ENCODE measurements at places on chromosomes 6 and 20.
A peak's percentile ranks its signal among the peaks of the same experiment; 100 is the strongest.

- no peak for DNase-seq
Observed at GRCh38 chr6:65221153-65221552, 485.9 kb downstream of the EYS start.

DNA sequence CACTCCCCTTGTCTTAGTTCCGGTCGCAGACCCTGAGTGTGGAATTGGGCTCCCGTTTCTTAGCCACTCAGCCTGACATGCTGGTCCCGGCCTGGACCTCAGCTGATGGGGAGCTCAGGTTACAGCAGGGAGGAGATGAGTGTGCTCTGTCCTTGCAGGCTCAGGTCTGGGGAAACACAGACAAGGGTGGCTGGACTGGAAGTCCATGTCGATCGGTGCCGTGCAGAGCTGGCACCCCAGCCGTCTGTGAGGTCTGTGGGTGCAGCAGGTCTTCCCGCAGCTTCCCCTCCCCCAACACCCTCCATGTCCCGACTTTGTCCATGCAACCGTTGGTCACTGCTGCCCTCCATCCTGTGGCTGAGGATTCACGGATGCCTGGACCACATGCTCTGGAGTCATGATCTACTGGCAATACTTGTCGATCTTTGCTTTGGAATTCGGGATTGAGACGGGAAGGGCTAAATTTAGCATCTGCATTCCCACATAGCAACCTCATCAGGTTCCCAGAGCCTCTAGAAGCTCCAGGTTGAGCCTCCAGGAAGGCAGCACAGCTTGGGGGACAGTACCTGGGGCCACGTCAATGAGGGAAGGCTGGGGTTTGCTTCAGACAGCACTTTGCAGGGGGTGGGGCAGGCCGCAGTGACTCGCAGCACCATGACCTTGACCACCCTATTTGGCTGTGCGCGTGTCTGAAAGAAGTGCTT, 118.8 kb downstream of the PSMB1 start:
- peak; percentile 30 for DNase-seq

DNA sequence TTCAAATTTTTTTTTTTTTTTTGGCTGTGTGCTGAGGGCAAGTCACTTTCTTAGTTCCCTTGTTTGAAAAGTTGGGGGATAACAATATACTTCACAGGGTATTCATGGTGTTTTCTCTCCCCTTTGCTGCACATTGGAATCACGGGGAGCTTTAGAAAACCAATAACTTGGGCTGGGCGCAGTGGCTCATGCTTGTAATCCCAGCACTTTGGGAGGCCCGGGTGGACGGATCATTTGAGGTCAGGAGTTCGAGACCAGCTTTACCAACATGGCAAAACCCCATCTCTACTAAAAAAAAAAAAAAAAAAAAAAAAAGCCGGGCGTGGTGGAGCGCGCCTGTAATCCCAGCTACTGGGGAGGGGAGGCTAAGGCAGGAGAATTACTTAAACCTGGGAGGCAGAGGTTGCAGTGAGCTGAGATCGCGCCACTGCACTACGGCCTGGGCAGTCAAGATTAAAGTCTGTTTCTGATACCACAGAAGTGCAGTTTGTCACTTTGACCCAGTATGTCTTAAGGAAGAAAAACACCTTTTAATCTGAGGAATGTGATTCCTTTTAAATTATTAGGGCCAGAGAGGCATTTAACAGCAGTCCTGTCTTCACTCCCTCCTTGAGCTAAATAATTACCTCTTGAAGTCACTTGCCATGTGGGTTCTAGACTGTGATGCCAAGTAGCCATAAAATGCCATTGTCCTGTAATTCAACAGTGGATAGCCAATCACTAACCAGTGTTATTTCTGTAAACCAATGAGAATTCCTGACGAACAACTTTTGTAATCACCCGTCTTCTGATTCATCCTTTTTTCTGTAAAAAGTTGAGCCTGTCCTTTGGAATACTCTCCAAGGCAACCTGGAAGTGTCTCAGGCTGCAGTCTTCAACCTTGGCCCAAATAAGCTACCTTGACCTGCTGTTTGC, 16.1 kb downstream of the SRSF3 start:
- no peak for DNase-seq

DNA sequence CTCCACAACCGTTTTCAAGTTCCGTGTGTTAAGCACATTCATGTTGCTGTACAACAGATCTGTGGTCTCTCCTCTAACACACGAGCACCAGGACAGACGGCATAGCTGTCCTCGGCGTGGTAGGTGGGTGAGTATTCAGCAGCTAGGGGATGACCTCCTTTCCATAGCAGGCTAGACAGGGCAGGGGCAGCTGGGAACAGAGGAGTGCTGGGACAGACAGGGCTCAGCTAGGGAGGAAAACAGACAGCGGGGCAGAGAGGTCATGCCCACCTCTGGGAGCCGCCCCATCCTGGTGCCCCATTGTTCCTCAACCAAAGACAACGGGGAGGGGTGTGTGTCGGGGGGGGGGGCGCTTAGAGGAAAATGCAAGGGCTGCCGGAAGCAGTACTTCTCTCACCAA, 271.5 kb upstream of the FOXQ1 start:
- DNase-seq = no peak

GRCh38 chr6:39561536-39562266, 163.5 kb downstream of the KIF6 start:
- DNase-seq = no peak

DNA sequence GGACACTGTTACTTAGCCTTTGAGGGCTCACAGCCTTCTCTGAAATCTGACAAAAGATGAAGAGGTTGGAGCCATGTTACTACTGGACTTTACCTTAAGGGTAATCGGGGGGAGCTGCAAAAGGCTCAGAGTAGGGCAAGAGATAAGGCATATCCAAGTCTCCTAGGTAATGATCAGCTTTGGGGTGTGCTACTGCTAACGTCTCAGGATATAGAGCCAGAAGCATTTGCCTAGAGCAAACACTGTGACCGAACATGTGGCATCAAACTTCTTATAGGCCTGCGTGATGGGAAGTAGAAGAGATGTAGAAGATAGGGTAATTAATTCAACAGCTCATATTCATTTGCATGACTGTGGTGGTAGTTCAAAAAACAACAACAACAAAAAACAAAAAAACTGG, 11.1 kb downstream of the UBE2V1 start:
- no peak for DNase-seq

DNA sequence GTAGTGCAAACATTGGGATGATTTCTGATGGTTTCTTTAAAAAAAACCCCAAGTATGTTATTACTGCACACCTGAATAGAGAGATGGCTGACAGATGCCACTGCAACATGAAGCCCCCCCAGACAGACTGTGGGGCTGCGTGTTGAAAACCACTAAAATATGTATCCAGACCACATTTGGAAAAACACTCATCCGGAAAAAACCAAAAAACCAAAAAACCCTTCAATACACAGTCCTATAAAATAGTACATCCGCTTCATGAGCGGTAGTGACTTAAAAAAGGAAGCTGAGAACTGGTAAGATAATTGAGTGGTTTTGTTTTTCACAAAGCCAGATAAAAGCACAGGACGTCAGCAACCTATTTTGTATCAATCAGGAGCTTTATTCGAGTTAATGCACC, 47.1 kb upstream of the EDN3 start:
- DNase-seq = no peak
